Activated CD8-positive, alpha-beta T cell treated with anti-CD3 and anti-CD28 coated beads for 36 hours (primary cell): ENCODE measurements at places on chromosomes 7 and 10. TPM values are rescaled to one million over a fixed set of nuclear protein-coding genes. Genes with fewer than 3 reads are reported as not detected.

The CAV2 gene
- total RNA-seq: not detected

DNA sequence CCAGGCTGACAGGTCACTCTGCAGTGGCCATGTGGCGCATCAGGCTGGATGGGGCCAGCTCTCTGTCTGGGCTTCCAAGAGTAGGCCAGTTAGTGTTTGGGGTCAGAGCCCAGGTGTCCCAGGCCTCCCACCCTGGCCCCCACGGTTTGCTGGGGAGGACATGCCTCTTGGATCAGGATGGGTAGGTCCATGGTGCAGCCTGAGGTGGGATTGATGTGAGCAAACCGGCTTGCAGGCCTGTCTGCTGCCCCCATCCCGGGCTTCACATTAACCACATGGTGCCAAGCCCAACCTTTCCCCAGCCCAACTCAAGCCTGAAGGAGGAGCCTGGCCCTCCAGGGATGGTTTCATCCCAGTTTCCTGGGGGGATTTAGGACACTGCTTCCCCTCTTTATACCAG, 39.2 kb downstream of the LDB3 start:
- H3K4me1 ChIP-seq: peaks cover 14% of the 10 kb centered on the region
- H3K27me3 ChIP-seq: no peaks in the 10 kb centered on the region
- no peak overlapping the region for H3K27ac ChIP-seq
- H3K4me3 ChIP-seq: no peak overlapping the region
- no peak for DNase-seq

The STAG3 gene
- total RNA-seq: 13.2 TPM

DNA sequence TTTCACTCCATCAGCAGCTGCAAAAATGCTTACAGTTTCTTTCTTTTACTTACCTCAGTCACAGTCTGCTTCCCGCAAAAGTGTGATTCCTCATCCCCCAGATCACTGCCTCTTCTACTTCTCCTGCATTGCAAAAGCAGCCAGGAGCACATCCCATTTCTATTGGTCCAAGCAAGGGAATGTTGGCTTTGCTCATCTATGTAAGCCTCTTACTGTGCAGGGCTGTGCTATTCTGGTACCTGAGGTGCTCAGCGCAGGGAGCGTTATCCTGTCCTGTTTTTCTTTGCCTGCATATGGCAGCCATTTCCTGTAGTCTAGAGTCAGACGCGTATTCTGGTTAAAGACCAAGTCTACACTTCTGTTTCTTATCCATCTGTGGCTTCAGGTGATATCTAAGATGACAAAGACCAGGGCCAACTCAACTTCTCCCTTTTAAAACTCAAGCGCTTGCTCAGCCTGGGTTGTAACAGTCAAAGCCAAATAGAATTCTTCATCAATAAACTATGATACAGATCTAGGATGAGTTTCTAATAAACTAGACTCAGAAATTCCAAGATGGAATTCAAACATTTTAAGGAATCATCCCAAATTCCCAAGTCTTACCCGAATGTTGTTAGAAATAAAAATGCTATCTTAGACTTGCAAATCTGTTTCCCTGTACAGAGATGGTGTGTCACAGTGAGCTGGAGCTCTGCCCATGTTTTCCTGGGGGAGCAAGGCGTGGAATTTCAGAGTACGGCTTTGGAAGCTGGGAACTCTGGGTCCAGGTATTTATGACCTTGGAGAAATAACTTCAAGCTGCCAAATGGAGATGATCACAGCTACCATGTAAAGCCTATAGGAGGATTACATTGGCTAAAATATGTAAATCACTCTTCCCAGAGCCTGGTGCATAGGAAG, 6.1 kb upstream of the RBM17 start:
- H3K27ac ChIP-seq: peak overlapping the region; percentile 94
- peaks cover 61% of the 10 kb centered on the region for H3K4me1 ChIP-seq
- H3K36me3 ChIP-seq: peaks cover 10% of the 10 kb centered on the region
- DNase-seq: no peak
- H3K4me3 ChIP-seq: peak overlapping the region; percentile 78

DNA sequence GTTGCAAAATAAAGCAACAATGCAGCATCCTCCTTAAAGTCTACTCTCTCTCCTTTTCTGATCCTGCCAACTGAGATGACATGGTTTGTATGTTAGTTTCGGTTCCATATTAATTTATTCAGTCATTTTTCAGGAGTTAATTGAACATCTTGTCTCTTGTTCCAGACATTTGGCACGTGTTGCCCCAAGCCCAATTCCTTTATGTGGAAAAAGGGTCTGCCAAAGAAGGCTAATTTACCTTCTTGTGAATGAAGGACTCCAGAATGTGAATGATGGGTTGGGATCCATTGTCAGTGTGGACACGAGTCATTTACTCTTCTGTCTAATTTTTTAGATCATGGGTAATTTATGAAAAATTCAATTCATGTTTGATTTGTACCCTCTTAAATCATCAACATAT, 350.9 kb upstream of the LRGUK start:
- H3K27ac ChIP-seq: no peak overlapping the region
- no peaks in the 10 kb centered on the region for H3K27me3 ChIP-seq
- no peak for DNase-seq
- H3K4me1 ChIP-seq: no peaks in the 10 kb centered on the region

GRCh38 chr10:114310346-114310745, 71.3 kb downstream of the VWA2 start:
- DNase-seq: no peak
- no peaks in the 10 kb centered on the region for H3K36me3 ChIP-seq
- H3K4me1 ChIP-seq: peaks cover 4% of the 10 kb centered on the region
- H3K4me3 ChIP-seq: no peak overlapping the region
- no peaks in the 10 kb centered on the region for H3K27me3 ChIP-seq

GRCh38 chr10:130863044-130863443, 448.5 kb downstream of the TCERG1L start:
- DNase-seq: no peak
- H3K27me3 ChIP-seq: no peaks in the 10 kb centered on the region
- no peak overlapping the region for H3K27ac ChIP-seq
- H3K36me3 ChIP-seq: no peaks in the 10 kb centered on the region

The ELMO1 gene
- total RNA-seq: 75.3 TPM

The MCU gene
- 18.3 TPM for total RNA-seq

DNA sequence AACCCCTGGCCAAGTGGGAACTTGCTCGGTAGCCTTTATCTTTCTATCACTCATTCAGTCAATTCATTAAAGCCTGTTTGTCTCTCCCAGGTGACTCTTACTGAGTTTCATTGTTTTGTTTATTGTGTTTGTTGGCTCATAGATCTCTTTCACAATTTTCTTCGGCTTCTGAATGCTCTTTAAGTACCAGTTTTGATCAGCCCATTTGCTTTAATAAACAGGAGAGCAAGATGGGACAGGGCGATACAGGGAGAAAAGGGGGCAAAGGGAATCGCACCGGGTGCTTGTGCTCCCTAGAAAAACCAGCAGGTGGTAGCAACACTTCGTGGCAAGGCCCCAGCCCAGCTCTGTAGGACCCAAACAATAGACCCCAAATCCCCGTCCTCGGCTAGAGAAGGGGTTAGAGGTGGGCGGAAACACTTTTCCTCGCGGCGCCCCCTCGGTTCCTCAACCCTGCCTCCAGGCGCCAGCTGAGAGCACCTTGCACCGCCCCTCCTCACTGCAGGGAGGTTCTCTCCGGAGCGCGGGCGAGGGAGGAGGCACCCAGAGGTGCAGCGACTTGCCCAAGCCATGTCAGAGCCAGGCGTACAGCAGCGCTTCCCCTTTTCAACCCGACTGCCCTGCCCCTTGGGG, 1.0 kb upstream of the EPHB6 start:
- peak overlapping the region; percentile 82 for H3K27ac ChIP-seq
- H3K4me1 ChIP-seq: peaks cover 6% of the 10 kb centered on the region
- peak overlapping the region; percentile 95 for H3K4me3 ChIP-seq
- H3K27me3 ChIP-seq: no peaks in the 10 kb centered on the region
- H3K36me3 ChIP-seq: no peaks in the 10 kb centered on the region

DNA sequence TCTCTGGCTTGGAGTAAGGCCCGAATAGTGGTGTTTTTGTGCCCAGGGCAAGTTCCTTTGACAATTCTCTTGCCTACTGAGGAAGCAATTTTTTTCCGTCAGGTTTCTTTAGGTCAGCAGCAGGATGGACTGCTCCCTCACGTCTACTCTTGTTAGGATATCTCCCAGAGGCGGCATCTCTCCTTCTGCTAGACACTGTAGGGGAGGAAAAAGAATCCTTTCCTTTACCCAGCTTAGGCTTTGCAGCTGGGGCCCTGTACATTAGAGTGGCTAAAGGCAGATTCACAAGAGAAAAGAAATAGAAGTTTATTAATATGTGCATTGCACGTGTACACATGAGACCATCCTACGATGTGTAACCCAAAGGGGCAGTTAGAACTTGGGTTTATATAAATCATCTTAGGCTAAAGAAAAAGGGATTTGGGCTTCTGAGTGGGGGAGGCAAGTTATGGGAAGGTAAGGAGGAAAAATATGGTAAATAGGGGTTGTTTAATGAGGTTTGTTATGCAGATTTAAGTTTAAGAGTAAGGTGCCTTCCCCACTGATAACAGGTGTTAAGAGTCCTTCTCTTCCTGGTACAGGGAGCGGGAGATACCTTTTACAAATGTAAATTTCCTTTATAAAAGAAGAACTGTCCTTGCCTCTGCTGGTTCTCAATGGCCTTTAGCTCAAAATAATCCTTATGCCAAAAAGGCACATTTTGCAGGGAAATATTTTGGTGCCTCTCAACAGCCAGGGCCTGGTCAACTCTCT, 156.4 kb downstream of the AOAH start:
- H3K4me3 ChIP-seq: no peak overlapping the region
- H3K27me3 ChIP-seq: no peaks in the 10 kb centered on the region
- peaks cover 8% of the 10 kb centered on the region for H3K36me3 ChIP-seq
- H3K4me1 ChIP-seq: peaks cover 25% of the 10 kb centered on the region
- DNase-seq: no peak
- peak overlapping the region; percentile 4 for H3K27ac ChIP-seq

DNA sequence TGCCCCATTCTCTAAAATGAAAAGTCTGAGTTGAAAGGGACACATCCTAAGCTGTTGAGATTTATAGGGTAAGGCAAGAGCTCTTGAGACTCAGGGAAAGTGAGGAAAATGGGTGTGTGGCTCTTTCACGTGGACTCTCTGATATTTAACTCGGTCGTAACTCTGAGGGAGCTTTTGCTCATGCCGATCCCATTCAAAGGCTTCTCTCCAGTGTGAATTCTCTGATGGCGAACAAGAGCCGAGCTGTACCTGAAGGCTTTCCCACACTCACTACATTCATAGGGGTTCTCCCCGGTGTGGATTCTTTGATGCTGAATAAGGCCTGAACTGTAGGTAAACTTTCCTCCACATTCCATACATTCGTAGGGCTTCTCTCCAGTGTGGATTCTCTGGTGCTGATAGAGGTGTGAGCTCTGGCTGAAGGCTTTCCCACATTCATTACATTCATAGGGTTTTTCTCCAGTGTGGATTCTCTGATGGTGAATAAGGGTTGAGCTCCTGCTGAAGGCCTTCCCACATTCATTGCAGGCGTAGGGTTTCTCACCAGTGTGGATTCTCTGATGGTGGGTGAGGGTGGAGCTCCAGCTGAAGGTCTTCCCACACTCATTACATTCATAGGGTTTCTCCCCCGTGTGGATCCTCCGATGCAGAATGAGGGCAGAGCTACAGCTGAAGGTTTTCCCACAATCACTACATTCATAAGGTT, 10.4 kb downstream of the ZNF3 start:
- H3K36me3 ChIP-seq: peaks cover 79% of the 10 kb centered on the region
- no peaks in the 10 kb centered on the region for H3K4me1 ChIP-seq
- no peak overlapping the region for H3K27ac ChIP-seq
- no peak overlapping the region for H3K4me3 ChIP-seq

DNA sequence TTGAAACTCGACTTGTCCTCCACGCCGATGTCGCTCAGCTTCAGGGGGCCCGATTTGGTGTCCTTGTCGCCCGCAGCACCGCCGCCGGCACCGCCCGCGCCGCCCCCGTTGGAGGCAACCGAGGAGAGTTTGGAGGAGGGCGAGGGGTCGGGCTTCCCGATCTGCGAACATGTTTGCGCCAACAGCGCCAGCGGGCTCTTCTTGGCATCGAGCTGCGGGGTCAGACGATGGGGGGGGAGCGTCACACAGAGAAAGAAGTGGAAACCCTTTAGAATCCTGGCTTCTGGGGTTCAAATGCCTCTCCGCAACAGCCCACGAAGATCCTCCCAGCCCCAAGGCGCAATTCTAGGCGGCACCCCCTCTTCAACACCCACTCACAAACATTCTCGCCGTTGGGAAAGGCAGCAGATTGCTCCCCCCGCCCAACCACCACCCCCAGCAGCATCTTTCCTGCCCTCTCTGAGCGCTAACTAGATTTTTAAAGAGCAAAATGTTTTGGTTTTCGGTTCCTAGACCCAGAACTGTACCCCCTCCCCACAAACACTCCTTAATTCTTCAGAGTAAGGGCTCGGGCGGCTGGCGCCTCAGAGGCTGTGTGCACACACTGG, 1.3 kb downstream of the ZNF503 start:
- no peak overlapping the region for H3K27ac ChIP-seq
- peak overlapping the region; percentile 76 for H3K4me3 ChIP-seq
- H3K27me3 ChIP-seq: peaks cover 53% of the 10 kb centered on the region
- peaks cover 25% of the 10 kb centered on the region for H3K4me1 ChIP-seq

- H3K27me3 ChIP-seq: no peaks in the 10 kb centered on the region
- peaks cover 13% of the 10 kb centered on the region for H3K36me3 ChIP-seq
- peaks cover 16% of the 10 kb centered on the region for H3K4me1 ChIP-seq
- H3K27ac ChIP-seq: no peak overlapping the region
Observed at GRCh38 chr7:105826143-105826542, 50.3 kb downstream of the ATXN7L1 start.

GRCh38 chr7:78679112-78679876, 774.2 kb downstream of the MAGI2 start:
- H3K36me3 ChIP-seq: no peaks in the 10 kb centered on the region
- H3K4me3 ChIP-seq: no peak overlapping the region
- no peak for DNase-seq

GRCh38 chr10:111344804-111345203, 268.0 kb downstream of the ADRA2A start:
- H3K4me3 ChIP-seq: no peak overlapping the region
- H3K4me1 ChIP-seq: no peaks in the 10 kb centered on the region
- H3K27ac ChIP-seq: no peak overlapping the region

DNA sequence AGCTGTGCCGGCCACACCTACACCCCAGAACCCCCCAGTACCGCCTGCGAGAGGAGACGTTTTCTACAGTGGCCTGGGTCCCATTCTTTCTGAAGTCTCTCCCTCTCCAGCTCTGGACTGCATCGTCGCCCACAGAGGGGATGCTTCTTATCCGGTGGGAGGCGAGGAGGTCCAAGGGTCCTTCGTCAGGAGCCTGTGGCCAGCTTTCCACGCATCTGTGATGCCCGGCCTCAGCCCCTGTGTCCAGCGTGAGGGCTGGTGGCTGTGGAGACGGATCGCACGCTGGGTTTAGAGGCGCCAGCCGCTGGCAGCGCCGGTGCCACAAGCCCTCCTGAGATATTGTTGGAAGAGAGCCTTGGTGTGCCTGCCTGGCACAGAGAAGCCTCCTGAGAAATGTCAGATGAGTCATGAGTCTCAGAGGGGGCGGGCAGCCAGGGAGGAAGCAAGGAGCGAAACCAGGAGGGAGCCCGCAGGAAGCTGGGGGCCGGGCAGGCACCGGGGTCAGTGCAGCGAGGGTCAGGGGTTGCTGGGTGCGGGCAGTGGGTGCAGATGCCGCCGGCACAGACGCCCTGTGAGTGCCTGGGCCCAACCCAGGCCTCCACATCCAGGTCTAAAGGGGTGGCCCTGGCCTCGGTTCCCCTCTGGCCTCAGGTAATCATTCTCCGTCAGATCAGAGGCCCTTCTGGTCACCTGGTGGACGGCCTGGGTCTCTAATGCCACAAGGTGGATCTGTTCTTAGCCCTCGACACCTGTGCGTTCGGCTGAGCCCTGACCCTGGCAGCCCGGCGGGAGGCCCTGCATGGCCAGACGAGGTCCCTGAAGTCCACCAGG, 86.0 kb upstream of the DIP2C start:
- no peak for DNase-seq
- no peaks in the 10 kb centered on the region for H3K4me1 ChIP-seq
- no peaks in the 10 kb centered on the region for H3K36me3 ChIP-seq
- no peak overlapping the region for H3K27ac ChIP-seq
- no peaks in the 10 kb centered on the region for H3K27me3 ChIP-seq
- H3K4me3 ChIP-seq: no peak overlapping the region
